ENCODE measurements at places on chromosomes 3 and 15.

DNA sequence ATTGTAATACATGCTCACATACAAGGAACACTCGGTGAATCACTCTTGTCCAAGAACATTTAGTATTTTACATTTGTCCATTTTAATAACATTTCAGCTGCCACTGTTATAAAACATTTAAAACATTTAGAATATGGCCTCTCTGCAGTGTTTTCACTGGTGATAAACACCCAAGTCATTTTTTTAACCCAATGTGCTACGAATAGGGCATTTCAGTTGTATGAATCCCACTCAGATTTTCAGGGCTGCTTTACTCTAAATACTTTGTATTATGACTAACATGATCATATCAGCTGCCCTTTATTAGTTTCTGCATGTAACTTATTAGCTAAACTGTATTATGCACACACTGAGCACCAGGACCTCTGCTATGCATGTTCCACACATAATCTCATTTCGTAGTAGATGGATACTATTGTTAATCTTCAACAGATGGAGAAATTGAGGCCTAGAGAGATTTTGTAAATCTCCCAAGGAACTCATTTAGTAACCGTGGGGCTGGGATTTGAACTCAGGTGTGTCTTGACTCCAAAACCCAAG lies 148.6 kb upstream of the CDIN1 start:
- no peak for DNase-seq

DNA sequence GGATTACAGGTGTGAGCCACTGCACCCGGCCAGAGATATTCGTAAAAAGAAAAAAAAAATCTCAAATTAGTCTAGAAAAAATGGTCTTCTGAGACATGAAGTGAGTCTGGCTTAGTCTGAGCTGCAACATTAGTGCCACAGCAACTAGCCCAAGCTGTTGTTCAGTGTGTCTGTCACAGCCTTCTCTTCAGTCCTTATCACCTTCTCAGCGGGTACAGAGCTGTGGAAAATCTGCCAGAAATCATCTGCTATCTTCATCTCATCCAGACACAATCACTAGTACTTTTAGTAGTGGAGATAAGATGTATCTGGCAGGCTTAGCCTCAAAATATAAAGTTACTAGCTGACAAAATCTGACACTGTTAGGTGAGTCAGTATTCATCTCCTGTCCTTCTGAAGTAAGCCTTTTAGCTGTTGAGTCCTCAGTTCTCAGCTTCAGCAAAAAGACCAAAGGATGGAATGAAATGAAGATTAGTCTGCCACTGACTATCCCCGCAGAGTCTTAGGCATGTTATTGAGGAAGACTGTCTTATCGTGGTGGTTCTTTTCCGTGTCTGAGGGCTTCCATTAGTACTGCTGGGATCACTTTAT lies 120.5 kb upstream of the CGNL1 start:
- no peak for DNase-seq

- DNase-seq: no peak
Measured at GRCh38 chr3:117404730-117405129, 695.2 kb downstream of the TUSC7 start.

GRCh38 chr15:60313906-60314305 lies 83.9 kb downstream of the ANXA2 start:
- no peak for DNase-seq

DNA sequence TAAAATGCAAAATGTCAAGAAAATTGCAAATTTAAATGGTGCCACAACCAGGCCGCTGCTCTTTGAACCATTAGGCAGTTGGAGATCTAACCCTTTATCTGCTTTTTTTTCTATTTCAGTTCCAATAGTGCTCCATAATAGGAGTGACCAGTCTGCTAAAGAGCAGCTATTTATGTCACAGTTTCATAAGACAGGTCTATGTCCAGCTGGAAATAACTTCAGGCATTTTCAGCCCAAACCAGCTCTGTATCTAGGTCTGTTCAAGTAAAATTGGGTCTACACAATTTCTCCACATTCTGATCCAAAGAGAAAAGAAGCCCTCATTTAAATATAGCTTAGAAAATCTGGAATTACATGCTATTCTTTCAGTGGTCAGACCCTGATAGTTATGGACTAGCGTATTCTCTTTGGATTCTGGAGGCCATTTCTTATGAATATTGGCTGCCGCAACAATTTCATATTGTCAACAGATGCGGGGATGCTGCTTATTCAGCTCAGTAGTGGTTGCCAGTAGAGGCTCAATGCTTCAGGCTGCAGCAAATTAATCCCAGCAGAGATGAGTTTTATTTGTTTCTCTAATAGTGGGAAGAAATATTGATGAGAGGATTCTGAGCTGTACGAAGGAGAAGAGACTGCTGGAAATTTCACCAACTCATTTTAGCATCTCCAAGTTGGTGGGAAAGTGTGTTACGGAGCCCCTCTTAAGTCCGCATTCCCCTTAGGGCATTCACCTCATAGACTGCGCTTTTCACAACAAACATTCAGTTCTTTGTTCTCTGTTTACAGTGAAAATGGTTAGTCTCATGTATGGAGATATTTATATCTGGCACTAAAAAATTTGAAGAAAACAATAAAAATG lies 887.0 kb downstream of the ROBO1 start:
- DNase-seq: no peak

DNA sequence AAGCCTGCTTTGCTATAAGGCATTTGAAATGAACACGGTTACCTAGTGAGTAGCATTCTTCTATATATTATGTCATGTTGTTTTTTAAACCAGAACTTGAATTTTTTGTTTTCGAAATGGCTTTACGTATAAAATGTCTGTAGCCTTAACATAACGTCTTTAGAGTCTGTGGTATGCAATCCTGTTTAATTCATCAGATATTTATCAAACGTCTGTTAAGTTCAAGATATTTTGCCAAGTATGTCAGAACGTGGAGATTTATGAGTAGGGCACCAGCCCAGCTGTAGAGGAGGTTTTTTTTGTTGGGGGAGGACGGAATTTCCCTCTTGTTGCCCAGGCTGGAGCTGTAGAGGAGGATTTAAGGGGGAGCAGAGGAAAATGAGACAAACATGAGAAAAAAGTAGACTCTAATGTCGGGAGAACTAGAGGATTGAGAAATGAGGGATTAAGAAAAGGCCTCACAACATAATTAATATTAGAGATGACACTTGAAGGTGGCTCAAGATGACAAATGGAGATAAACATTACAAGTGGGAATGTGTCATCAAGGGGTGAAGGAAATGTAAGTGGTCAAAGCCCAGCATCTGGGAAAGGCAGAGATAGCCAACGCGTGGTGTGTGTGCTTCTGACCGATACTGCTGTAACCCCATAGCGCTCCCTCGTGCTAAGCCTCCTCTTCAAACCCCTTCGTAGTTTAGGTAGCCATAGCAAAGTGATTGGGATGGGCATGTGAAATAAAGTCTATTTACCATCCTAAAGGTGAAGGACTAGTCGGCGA lies 154.0 kb upstream of the GOLGA6L4 start:
- DNase-seq: no peak

All from stimulated activated CD4-positive, alpha-beta T cell treated with anti-CD3 and anti-CD28 coated beads, Interleukin-1b, Interleukin-23, amount 100 ng/mL, for 4 hours (primary cell).